ENCODE measurements at places on chromosomes 16 and 17. TPM values are rescaled to one million over a fixed set of nuclear protein-coding genes. Genes with fewer than 3 reads are reported as not detected.

DNA sequence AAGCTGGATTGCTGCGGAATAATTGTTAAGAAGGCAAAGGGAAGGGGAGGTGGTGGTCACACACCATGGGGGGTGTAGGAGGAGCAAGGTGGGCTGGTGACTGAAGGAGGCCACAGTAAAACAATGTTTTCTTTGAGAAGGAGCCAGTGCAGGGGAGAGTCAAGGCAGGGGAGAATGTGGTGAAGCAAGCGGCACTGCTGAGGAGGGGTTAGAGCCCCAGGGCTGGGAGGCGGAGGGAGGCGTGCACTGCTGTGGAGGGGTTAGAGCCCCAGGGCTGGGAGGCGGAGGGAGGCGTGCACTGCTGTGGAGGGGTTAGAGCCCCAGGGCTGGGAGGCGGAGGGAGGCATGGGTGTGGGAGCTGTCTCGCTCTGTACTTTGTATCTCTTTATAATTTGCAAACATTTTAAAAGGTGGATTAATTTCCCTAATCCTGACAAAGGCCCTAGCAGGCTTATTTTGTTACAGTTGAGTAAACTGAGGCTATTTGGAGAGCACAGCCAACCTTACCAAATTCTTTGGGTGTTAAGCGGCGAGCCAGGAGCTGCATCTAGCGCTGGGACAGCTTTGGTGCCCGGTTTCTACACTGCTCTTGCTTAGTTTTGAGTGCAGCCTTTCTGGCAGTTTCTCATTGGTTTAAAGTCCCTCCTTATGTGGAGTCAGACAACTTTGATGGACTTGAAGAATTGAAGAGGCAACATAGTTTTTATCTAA is 20.9 kb downstream of the RPTOR start:
- no peak for DNase-seq

GRCh38 chr17:75049057-75049456 is 2.0 kb downstream of the KCTD2 start:
- DNase-seq, result no peak

- no peak for DNase-seq
These were observed 27.7 kb upstream of the IL21R start for GRCh38 chr16:27374221-27374803.

DNA sequence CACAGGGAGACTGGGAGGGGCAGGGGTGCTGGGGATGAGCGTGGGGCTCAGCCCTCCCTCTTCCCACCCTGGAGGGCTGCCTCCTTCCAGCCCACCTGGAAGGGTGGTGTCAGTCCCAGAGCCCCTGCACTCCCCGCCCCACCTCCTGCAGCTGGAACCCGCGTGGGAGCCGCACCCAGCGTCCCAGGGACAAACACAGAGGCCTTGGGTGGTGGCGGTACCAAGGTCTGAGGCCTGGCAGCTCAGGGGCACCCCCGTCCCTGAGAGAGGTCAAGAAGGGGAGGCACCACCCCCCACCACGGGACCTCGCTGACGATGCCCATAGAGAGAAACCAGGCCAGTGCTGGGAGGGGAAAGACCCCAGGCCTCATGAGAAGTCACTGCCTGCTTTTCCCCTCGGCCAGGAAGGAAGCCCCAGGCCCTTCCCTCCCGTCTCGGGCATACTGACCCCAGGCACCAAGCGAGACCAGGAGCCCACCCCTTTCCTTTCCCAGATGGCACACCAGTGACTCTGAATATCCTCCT is 4.1 kb downstream of the HS3ST6 start:
- DNase-seq, result no peak

The CACNG3 gene
- total RNA-seq, result not detected
